ENCODE measurements at places on chromosomes 16 and 17.
A peak's percentile ranks its signal among the peaks of the same experiment; 100 is the strongest.

DNA sequence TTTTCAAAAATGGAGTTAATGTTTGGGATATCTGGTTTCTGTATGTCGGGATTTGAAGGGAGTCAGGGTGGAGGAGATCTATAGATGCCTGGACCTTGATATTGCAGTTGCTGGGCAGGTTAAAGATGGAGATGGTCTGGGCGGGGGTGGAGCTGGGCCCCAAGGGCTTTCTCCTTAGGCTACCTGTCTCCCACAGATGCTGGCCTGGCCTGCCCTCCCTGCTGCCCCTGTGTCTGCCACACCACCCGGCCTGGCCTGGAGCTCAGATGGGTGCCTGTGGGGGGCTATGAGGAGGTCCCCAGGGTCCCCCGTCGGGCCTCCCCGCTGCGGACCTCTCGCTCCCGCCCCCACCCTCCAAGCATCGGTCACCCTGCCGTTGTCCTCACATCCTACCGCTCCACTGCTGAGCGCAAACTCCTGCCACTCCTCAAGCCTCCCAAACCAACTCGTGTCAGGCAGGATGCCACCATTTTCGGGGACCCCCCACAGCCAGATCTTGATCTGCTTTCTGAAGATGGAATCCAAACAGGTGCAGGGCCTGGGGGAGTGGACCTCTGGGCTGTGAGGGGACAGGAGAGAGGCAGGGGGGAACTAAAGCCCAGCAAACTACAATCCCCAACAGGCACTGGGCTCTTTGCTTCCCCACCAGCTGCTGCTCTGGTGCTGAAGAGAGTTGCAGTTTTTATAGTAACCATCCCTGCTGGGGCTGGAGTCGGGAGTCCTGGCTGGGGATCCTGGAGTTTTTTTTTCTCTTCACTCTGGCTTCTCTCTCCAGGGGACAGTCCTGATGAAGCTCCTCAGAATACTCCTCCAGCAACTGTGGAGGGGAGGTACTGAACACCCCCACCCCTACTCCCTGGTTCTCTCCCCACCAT lies 2.9 kb downstream of the ARHGEF15 start:
- no peak for DNase-seq

GRCh38 chr17:55154101-55154500 lies 110.7 kb upstream of the HLF start:
- DNase-seq = no peak

- DNase-seq = no peak
Observed at GRCh38 chr17:5047446-5047845, 12.2 kb upstream of the SLC52A1 start.

DNA sequence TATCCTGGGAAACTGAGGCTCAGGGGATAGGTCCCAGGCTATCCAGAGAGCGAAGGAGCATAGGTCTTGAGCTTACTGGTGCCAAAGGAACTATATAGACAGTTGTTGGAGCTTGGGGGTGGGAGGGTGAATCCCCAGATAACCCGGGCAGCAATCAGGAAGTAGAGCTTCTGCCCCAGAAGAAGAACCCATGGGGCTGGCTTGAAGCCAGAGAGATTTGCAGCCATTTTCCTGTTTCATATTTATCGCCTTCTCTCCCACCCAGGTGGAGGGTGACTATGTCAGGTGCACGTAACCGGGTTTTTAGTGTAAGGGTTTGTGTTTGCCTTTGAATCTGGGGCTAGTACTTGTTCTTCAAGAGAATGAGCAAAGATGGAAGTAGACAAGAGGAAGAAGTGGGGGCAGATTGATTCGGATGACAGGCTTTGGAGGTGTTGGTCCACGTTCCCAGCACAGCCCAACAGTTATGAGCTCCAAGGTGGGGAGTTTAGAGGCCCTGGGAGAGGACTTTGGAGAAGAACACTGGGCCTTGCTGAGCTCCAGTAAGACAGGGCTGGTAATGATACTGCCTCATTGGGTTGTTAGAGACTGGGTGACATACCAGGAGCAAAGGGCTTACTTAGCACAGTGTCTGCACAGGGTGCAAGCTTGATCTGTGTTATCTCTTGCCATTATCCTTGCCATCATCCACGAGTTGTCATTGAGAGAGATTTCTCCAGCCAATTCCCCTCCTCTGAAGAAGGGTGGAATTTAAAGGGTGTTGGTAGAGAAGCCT lies 145.6 kb downstream of the CCDC182 start:
- DNase-seq = no peak

GRCh38 chr16:73015612-73016487 lies 32.1 kb downstream of the ZFHX3 start:
- DNase-seq = no peak

GRCh38 chr16:22191532-22192260 lies 14.4 kb upstream of the EEF2K start:
- peak; percentile 64 for DNase-seq

- no peak for DNase-seq
Observed at GRCh38 chr17:59355702-59356325, 24.4 kb downstream of the YPEL2 start.

GRCh38 chr16:11155284-11155806 lies 100.7 kb downstream of the SOCS1 start:
- DNase-seq = no peak

DNA sequence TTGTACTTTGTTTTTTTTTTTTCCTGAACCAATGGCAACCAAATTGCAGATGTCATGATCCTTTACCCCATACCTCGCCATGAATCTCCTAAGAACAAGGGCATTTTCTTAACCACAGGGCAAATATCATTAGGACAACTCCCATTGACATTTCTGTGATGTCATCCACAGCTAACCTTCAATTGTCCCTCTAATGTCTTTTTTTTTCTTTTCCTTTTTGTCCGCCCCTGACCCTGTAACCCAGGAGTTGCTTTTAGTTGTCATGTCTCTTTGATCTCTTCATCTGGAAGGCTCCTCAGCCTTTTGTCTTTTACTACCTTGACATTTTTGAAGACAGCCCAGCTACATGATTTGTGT lies 410 bp upstream of the NAGPA start:
- DNase-seq = no peak

GRCh38 chr16:87765776-87766484 lies at the start of gene KLHDC4:
KLHDC4 (minus strand) TSS chr16:87765986; CDS start chr16:87765890, 96 bp downstream.
- DNase-seq = peak; percentile 95

DNA sequence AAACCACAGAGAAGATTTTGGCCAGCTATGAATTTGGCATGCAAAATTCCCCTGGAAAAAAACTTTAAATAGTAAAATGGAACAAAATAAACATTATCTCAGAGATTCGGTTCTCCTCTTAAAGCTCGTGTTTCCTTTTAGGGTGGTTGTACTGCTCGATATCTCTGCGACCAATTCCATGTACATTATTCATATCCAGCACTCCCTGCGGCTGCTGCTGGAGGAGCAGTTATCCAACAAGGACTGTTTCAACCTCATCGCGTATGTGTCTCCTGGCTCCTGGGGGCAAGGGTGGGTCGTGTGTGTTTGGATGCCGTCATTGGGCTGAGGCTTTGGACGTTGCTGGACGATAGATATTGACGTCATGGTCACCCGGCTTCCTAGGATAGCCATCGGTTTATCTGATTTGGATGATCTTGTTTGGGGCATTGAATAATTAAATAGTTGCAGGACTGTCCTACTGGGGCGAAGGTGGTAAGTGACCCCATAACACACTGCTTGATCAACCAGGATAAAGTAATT lies 33.8 kb downstream of the VWA3A start:
- no peak for DNase-seq

DNA sequence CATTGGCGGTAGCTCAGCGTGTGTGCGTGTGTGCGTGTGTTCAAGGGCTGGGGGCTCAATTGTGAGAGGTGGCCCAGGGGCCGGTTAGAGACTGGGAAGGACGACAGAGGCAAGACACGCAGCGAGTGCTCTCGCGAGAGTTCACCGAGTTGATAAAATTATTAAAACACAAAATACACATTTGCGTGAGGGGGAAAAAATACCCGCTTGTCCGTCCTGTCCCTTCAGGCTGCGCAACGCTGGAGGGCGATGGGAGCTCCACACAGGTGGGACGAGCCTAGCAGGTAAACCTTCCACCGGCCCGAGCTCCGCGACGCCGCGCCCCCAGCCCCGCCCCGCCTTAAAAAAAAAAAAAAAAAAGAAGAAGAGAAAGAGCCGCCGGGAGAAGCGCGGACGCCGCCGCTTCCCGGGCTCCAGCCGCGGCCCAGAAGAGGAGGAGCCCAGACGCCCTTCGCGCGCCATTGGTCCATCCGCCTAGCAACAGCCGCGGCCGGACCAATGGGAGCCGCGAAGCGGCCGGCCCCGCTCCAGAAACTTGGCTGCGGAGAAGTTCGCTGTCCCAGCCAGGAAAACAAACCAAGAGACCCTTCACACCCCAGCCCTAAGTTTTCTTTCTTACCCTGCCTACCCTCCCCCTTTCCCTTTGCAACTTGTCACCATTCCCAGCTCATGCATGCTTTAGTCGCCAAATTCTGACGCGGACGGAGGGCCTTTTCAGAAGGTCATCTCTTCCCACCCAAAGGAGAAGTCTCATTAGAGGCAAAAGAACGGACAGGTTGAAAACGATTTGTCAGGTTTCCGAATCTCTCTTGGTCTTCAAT lies 169.9 kb upstream of the MAF start:
- DNase-seq = peak; percentile 76
